ENCODE measurements at places on chromosomes 6 and 20.

DNA sequence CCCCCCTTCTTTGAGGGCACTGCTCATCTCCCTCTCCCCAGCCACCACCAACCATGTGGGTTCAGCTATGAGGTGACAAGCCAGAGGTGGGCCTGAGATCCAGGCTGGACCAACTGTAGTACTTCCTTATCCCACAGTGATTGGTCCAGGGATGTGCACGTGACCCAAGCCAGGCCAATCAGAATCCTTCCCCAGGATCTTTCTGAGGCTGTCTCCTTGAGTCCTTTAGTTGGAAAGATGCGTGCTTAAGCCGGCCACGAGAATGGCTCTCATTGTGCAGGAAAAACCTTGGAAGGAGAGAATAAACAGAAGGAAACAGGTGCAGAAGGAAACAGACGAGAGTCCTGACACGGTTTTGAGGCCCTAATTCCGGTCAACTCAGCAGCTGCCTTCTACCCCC, 39.2 kb downstream of the ZC3H12D start:
- no peak for DNase-seq

DNA sequence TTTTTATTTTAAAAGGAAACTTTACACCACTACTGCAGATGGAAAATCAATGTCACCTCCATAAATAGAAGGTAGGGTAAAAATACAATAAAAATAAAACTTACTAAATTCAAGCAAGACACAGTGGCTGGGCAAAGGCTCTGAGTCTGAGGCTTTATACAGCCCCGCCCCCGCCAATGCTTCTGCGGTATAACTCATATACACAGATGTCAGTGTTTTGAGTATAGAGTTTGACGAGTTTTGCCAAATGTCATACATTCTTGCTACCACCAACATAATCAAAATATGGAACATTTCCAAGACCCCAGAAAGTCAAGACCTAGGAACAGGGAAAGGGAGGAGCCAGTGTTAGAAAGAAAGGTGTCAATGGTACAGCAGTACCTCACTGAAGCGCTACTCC, 12.8 kb downstream of the NFATC2 start:
- peak; percentile 61 for DNase-seq

GRCh38 chr20:63381781-63382431, 20.8 kb upstream of the CHRNA4 start:
- no peak for DNase-seq

GRCh38 chr6:155201461-155202226, 62.2 kb upstream of the CLDN20 start:
- DNase-seq = no peak

DNA sequence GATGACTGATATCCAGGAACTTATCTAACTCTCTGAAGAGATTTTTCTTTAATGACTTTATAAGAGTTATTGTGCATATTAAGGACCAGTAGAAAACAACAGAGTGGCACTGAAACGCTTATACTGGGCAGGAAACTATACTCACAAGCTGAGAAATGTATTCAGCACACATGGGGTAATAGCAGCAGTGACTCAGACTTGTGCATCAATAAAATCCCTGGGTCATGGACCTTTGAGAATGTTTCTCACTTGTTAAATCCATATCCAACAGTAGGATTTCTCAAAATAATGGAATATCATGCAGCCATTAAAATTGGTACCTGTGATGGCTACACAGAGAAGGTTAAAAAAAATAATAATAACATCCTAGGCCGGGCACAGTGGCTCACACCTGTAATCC, 219.5 kb downstream of the BTBD9 start:
- DNase-seq = no peak

DNA sequence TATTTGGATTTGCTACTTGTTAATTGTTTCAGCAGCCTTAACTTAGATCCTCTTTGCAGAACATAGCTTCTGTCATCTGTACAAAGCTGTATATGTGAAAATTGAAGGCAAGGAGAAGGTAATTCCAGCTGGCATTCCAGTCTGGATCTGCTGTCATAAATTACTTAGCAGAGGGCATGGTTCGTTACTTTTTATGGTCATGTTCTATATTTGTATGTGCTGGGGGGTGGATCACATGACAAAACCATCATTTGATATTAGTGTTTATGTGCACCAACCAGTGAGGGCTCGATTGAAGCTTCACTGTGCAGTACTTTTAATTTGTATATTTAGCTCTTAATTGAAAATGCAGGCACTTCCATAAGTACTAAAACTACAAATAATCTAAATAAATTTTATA, 80.2 kb downstream of the CAP2 start:
- no peak for DNase-seq

DNA sequence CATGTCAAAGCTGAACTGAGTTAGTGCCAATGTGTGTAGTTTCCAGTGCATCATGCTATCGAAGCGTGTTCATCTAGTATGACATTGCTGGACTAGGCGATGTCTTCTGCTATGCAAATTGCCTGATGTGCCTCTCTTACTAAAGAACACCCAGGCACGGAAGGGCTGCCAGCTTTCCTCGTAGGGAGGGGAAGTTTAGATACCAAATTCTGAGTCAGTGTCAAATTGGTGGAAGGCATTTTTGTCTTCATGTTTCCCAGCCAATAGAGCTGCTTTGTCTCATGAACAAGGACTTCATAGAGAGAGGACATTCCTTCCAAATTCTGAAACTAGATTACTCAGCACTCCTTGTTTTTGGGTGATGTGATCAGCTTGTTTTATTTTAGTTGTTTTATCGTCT, 320.1 kb downstream of the BTBD3 start:
- DNase-seq = no peak

GRCh38 chr20:58078741-58079522, 149.5 kb downstream of the ANKRD60 start:
- no peak for DNase-seq

- no peak for DNase-seq
Measured at GRCh38 chr6:90790058-90790457, 203.2 kb upstream of the MAP3K7 start.

GRCh38 chr6:21438237-21438985, 155.1 kb upstream of the SOX4 start:
- DNase-seq = no peak

DNA sequence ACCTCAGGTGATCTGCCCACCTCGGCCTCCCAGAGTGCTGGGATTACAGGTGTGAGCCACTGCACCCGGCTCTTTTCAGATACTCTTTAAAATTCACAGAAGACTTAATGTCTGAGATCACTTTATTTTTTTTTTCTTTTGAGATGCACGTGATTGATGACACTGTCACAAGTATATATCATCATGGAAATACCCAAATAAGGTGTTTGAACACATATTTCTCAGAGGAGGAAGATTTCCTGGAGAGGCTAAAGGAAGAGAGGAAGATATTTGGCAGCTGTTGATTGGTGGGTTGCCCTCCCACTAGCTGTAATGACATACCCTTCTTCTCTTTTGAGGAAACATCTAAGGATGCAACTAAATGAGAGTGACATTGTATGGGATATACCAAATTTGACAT, 225.9 kb upstream of the CITED2 start:
- DNase-seq = no peak

DNA sequence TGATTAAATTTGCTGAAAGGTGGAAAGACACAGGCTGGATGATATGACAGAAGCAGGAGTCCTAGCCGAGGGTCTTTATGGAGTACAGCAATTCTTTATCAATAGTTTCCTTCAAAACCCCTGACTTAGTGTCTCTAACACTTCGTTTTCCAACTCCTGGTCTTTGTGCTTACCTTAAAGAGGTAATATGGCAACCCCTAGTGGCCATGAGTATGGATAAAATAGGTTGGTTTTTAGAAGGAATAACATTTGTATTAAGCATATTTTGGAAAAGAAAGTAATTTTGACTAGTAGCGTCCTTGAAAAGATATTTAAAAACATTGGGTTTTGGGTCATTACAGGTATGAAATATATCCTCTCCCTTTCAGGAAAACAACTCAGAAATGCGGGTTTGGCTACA, 51.9 kb downstream of the VGLL2 start:
- DNase-seq = no peak

DNA sequence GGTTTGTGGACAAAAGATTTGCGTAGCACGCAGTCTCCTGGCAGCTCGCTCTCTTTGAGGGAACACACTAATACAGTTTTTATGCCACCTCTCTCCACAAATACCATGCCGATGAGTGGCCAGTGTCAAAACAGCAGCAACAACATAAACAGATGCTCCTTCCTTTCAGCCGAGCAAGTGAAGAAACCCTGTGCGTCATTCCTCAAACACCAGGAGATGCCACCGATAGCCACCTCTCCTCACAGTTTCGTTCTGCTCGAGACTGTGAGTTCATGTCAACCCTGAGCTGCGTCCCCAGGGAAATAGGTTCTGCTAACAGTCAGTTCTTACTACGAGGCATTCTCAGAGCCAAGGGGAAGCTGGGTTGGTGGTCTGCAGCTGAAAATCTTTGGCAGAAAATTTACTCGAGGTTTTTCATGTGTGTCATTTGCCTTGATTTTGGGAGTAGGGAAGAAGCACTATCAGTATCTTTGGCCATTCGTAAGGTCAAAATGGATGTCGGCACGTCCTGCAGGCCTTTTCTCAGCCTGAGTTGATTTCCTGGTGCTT, 59.9 kb downstream of the EYA2 start:
- DNase-seq = no peak

DNA sequence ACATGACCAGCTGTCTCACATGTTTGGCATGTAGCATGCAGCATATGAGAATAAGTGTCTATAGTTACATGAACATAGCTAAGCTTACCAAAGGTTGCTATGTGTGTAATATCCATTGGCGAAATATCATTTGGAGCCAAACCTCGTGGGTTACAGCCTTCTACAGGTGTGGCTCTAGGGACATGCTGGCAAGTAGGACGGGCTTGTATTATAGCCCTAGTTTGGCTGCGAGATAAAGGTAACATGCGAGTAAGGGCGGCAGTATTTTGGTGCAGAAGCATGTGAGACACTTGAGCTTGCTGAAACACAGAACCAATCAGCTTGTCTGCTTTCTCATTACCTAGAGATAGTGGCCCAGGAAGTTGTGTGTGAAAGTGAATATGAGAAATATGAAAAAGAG, 6.5 kb upstream of the ABHD12 start:
- no peak for DNase-seq

GRCh38 chr6:33252759-33253158, 18.9 kb downstream of the VPS52 start:
- no peak for DNase-seq

DNA sequence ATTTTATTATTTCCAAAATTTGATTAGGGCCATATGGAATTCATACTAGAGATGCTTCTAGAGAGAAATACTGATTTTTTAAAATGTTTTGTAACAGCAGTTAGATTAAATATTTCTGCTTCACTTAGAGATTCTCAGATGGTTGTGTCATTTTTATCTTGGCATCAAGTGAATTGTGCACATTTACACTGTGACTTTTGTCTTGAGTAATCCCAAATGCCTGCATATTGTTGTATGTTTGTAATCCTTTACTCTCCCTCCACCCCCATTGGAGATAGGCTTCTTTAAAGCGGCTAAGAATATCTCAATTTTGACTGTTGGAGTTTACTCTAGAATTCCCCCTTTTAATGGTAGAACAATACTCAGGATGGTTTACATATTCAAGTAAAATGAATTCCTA, 19.0 kb downstream of the STX16 start:
- no peak for DNase-seq

DNA sequence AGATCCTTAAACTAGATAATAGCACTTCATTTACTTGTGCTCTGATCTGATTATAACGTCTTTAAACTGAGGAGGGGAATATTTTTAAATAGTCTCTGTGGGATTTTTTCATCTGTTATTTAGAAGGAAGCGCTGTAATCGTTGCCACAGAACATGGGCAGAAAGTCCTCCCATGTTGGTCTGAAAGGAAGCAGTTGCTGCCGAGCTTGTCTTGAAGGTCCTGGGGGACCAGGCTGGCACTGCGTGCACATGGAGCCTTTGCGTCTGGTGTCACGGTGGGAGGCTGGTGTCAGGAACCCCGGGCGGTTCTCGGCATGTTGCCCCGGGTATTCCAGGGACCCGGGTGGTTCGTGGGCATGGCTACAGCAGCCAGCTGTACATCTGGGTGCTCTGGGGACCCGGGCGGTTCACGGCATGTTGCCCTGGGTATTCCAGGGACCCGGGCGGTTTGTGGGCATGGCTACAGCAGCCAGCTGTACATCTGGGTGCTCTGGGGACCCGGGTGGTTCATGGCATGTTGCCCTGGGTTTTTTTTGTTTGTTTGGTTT, 11.5 kb downstream of the TPD52L2 start:
- no peak for DNase-seq

DNA sequence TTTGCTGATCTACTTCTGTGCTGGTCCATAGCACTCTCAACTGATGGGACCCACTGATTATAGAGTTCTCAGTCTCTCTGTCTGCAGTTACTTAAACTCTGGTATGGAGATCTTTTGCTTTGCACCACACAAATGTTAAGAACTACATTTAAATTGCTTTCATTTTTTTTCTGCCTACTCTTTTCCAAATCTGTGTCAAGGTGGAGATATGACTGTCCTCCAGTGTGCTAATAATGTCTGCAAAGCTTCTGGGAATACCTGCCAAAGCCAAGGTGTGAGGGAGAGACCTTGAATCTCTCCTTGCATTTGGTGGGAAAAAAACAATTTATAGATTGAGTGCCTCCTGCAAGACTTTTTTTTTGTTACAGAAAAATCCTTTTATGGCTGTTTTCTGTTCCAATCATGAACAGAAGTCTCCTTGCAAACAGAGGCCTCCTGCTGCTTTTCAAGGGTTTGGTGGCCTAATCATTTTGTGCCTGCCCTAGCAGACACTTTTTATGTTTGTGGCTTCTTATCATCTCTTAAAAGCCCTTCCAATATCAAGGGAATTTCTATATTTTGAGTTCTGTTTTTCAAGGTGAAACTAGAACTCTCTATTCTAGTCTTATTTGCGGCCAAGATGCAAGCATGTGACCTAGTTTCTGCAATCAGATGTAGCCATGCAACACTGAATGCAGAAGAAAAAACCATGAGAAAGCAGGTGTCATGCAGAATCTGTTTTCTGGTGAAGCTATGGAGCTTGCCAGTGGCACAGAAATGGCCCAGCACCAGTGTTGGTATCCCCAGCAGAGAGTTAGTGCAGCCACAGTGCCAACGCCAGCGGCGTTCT, 23.2 kb upstream of the AKIRIN2 start:
- no peak for DNase-seq

- no peak for DNase-seq
Measured at GRCh38 chr20:18739751-18740166, 73.8 kb upstream of the SCP2D1 start.

- no peak for DNase-seq
Measured at GRCh38 chr20:64137598-64138031, 26.6 kb upstream of the MYT1 start.

GRCh38 chr20:18224968-18225568, 63.3 kb upstream of the ZNF133 start:
- DNase-seq = no peak
